ENCODE measurements at places on chromosomes 16 and 17.

DNA sequence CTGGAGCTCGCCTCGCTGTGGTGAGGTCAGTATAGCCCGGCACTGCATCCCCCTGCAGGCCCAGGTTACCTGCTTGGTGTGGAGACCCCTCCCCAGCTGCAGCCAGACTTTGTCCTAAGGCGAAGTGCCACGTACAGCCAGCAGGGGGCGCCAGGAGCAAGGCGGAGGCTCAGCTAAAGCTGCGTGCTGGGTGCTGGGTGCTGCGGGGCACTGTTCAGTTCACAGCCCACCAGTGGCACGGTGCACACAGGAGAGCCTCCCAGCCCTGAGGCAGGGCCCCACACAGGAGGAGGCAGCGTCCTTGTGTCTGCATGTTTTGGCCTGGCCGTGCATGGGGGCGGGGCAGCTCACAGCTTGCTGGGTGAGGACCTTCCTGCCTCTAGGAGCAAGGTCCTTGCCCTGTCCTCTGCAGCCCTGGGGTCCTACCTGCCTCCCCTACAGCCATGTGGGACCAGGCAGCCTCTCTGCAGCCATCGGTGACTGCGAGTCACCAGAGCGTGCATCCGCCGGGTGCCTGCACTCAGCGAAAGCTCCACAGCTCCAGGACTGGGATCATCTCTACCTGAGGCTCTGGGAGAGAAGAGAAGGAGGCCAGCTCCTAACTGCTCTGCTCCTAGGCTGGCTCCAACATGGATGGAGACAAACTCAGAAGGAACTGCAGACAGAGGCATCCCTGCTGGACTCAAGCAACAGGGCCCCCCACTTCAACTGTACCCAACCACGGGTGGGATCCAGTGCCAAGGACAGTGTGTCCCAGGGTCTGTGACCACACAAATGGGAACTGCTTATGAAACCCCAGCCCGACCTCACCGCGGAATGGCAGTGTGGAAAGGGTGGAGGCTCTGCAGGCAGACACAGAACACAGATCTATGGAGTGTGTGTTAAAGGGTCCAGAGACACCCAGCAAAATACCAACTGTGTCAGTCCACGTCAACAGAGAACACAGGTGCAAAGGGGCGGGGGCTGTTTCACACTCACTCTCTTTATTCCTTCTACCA lies 19.0 kb downstream of the SLC7A5 start:
- DNase-seq, result peak; percentile 5

GRCh38 chr17:58282442-58282841 lies 1.7 kb upstream of the MPO start:
- no peak for DNase-seq

GRCh38 chr17:40442392-40443195 lies 656 bp upstream of the IGFBP4 start:
- peak; percentile 42 for DNase-seq

DNA sequence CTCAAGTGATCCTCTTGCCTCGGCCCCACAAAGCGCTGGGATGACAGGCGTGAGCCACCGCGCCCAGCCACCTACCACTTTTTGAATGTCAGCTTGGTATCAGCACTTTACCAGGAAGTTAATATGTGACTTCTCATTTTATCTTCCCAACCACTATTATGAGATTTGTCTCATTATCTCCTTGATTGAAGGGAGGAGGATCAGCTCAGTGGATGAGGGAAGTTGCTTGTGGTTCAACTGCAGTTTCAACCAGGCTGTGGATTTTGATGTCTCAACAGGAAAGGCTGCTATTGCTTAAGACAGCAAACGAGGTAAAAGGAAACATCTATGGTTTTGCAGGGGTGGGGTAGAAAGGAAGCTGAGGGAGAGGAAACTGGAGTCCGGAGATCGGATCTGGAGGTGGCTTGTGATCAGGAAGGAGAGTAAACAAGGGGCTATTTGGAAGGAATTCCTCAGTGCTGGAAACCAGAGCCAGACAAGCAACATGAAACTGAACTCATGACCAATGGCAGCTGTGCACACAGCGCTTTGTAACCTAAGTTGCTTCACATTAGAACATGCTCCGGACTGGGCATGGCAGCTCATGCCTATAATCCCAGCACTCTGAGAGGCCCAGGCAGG lies 180.5 kb downstream of the VPS53 start:
- no peak for DNase-seq

GRCh38 chr16:16019488-16019887 lies 70.1 kb downstream of the ABCC1 start:
- no peak for DNase-seq

- DNase-seq, result no peak
Measured at GRCh38 chr16:85539629-85540291, 73.4 kb upstream of the GSE1 start.

GRCh38 chr17:7026471-7027115 lies 3.7 kb downstream of the BCL6B start:
- DNase-seq, result no peak

DNA sequence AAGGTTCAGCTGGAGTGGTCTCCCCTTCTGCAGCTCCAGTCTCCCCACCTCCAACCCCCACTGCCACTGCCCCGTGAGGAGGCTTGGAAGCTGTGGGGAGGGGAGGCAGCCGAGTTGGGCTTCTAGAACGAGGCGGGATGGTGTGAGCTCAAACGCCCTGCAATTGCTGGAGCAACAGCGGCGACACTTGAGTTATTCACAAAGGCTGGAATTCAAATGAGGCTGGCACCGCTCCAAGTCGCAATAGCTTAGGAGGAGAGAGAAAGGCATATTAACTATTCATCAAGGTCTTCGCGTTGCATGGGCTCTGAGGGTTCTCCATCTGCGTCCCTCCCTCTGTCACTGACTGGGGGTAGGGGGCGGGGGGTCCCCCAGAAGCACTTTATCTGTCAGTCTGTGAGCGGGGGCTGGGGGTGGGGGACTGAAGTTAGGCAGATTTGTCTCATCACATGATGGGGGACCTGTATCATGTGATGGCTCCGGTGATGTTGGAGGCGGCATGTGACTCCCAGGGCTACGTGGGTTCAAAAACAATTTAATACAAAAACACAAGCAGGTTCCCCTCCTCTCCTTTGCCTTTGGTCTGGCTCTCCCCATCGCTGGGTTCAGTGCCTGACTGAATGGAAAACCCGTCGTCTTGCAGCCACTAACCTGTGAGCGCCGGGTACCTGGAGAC lies 70.5 kb downstream of the RBBP6 start:
- peak; percentile 40 for DNase-seq

All from NCI-H146 (cell line).